H9 (cell line): ENCODE measurements at places on chromosomes 1 and 21. TPM values are rescaled to one million over a fixed set of nuclear protein-coding genes. Genes with fewer than 3 reads are reported as not detected.

NUDC gene
- 118 and 120 TPM in 2 replicates for total RNA-seq

DNA sequence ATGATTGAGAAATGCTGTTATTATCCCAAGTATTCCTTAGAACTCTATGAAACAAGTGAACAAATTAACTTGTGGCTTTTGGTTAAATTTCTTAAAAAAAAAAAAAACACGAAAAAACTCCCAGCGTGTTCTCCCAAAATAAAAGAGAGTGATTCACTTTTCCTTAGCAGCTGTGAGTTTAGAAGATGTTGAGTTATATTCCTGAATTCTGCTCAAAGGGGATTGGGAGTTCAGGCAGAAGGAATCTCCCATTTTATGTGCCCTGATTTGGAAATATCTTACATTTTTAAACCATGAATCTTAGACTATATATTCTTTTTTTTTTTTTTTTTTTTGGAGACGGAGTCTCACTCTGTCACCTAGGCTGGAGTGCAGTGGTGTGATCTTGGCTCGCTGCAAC is 34.3 kb downstream of the SMG7 start:
- no peaks in the 10 kb centered on the region for H3K27me3 ChIP-seq
- DNase-seq: no peak
- no peaks in the 10 kb centered on the region for H3K36me3 ChIP-seq
- no peak overlapping the region for H3K27ac ChIP-seq

CFAP45 gene
- 0.53 and 0.85 TPM in 2 replicates for total RNA-seq

DNA sequence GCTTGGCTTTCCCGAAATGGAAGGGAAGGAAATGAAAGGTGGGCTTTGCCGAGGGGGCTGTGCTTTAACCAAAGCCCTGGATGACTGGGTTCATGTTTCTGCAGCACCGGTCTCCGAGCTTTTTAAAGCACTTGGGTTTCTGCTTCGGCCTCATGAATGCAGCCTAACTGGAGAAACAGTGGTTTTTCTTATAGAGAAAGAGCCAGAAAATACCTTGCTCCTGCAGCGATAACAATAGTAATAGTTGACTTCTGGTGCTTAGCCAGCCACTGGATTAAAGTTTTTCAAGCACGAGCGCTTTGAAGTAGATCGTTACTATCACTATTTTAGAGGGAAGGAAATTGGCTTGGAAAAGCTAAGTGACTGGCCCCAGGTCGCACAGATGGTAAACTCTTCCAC is 500 bp upstream of the DOCK7 start:
- no peak overlapping the region for H3K27ac ChIP-seq

DNA sequence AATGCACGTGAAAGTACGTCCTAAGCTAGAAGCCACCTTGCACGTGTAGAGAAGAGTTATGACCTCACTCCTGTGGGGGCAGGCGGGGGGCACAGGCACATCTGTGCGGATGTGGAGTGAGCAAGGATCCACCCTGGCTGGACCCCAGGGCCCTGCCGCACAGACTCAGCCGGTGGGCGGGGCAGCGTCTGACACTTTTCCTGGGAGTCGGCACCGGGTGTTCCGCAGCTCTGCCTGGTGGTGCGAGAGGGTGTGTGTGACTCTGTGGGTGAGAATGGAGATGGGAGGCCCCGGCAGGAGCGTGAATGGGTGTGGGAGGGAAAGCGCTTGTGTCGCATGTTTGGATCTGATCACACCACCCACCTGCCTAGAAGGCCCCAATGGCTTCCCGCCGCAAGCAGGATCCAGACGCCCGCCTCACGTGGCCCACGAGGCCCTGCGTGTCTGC is 29.5 kb downstream of the RAP1GAP start:
- no peak overlapping the region for H3K4me3 ChIP-seq
- no peaks in the 10 kb centered on the region for H3K36me3 ChIP-seq

CFHR5 gene
- total RNA-seq: not detected in 2 replicates

S100A1 gene
- 1.1 TPM in 1 of 2 replicates, not detected in the other for total RNA-seq

SLC30A7 gene
- 25.6 and 26.6 TPM in 2 replicates for total RNA-seq

GRCh38 chr1:230138561-230139239 is 71.7 kb downstream of the GALNT2 start:
- H3K4me1 ChIP-seq: no peaks in the 10 kb centered on the region; the same call in 1 of the 2 replicates
- H3K4me3 ChIP-seq: no peak overlapping the region
- no peak overlapping the region for H3K27ac ChIP-seq
- DNase-seq: no peak

FMO3 gene
- total RNA-seq: not detected in 2 replicates

NT5C1A gene
- total RNA-seq: not detected in 2 replicates

- peaks cover 20% of the 10 kb centered on the region for H3K4me1 ChIP-seq
- DNase-seq: peak; percentile 95
- H3K27me3 ChIP-seq: no peaks in the 10 kb centered on the region
- H3K4me3 ChIP-seq: peak within 1 kb of the TSS; percentile 80
These were observed at the start of gene ATP13A2 for GRCh38 chr1:17011439-17012307. Gene ATP13A2, minus strand, starts transcription at chr1:17011928. Its CDS starts 190 bp downstream, at chr1:17011738.

DNA sequence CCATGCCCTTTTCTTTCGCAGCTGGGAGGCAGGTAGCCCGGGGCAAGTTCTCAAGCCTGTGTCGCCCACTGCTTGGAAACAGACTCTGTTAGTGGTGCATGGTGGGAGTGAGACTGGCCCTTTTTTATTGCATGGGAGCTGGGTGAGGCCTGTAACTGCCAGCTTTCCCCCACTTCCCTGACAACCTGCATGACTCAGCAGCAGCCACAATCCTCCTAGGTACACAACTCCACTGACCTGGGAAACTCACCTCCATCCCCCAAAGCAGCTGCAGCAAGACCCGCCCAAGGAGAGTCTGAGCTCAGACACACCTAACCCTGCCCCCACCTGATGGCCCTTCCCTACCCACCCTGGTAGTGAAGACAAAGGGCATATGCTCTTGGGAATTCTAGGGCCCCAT is 25.8 kb downstream of the PIGP start:
- H3K36me3 ChIP-seq: no peaks in the 10 kb centered on the region
- no peak for DNase-seq
- no peaks in the 10 kb centered on the region; the same call in 1 of the 2 replicates for H3K27me3 ChIP-seq
- H3K27ac ChIP-seq: no peak overlapping the region
- peaks cover 2% of the 10 kb centered on the region; the same call in 1 of the 2 replicates for H3K4me1 ChIP-seq
- no peak overlapping the region for H3K4me3 ChIP-seq

LRRC8D gene
- 34.7 and 37.2 TPM in 2 replicates for total RNA-seq

NAXE gene
- total RNA-seq: 96.6 and 100 TPM in 2 replicates

INAVA gene
- total RNA-seq: 36.8 and 37.2 TPM in 2 replicates

- H3K4me1 ChIP-seq: no peaks in the 10 kb centered on the region
- H3K4me3 ChIP-seq: 0 out of 3 replicates have a peak overlapping the region, but pooled peaks have one; percentile 5
- H3K27me3 ChIP-seq: no peaks in the 10 kb centered on the region
- DNase-seq: no peak
- no peak overlapping the region for H3K27ac ChIP-seq
These were observed 37.8 kb upstream of the TLR5 start for GRCh38 chr1:223180731-223181321.

GRCh38 chr1:51799372-51799771 is 79.2 kb downstream of the NRDC start:
- H3K27me3 ChIP-seq: no peaks in the 10 kb centered on the region
- DNase-seq: no peak
- H3K4me3 ChIP-seq: no peak overlapping the region

DNA sequence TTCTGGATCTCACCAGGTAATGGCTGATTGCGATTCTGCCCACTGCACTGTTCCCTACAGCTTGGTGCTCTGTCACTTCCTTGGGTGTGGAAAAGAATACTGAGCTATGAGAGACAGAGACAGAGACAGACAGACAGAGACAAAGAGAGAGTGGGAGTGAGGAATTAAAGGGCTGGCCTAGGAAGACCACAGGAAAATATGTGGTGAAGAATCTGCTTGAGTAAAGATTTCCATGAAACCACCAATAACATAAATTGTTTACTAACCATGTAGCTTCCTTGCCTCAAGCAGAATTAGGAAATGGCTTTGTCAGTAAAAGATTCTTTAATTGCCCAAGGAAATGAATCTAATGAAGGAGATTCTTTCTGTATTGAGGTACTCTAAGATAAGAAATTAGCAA is 54.4 kb downstream of the MPZL1 start:
- no peak overlapping the region for H3K27ac ChIP-seq
- no peaks in the 10 kb centered on the region for H3K27me3 ChIP-seq
- peaks cover 67% of the 10 kb centered on the region for H3K36me3 ChIP-seq
- no peak for DNase-seq
- H3K4me3 ChIP-seq: no peak overlapping the region

- H3K4me3 ChIP-seq: no peak overlapping the region
- no peaks in the 10 kb centered on the region for H3K36me3 ChIP-seq
- DNase-seq: no peak
- H3K27ac ChIP-seq: no peak overlapping the region
These were observed 89.8 kb upstream of the GNG12 start for GRCh38 chr1:67923074-67923473.

- DNase-seq: no peak
- H3K27me3 ChIP-seq: no peaks in the 10 kb centered on the region
- H3K27ac ChIP-seq: no peak overlapping the region
- no peak overlapping the region for H3K4me3 ChIP-seq
- no peaks in the 10 kb centered on the region for H3K36me3 ChIP-seq
These were observed 60.0 kb upstream of the FGGY start for GRCh38 chr1:59236721-59237545.

DNA sequence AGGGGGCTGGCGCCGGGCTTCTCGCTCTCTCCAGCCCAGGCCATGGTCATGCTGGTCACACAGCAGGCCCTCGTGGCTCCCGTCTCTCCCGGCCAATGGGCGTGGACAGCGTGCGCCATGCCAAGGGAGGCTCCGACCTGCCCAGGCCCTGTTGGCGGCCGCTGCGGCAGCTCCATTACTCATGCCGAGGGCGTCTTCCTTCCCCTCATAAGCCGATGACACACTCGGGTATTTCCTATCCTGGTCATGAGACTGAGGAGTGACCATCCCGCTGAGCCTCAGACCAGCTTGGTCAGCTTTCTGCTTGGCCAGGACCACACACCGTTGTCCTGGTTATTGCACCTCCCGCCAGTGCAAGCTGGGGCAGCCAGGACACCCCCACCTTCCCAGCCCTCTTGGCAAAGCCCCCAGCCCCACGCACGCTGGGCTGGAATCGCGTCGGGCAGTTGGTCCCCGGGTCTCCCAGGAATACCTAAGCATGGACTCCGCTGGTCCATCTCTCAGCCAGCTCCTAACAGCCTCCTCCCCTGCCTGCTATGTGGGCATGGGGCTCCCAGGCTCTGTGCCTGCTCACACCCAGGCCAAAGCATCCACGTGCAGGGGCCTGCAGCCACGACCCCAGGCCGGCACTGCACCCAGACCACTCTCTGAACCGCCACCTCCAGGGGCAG is 49.8 kb downstream of the ARHGEF16 start:
- H3K36me3 ChIP-seq: no peaks in the 10 kb centered on the region; the same call in 2 of the 3 replicates
- DNase-seq: no peak
- no peak overlapping the region for H3K27ac ChIP-seq
- H3K27me3 ChIP-seq: no peaks in the 10 kb centered on the region
- H3K4me3 ChIP-seq: no peak overlapping the region
- no peaks in the 10 kb centered on the region for H3K4me1 ChIP-seq

SMCP gene
- not detected in 2 replicates for total RNA-seq

DNA sequence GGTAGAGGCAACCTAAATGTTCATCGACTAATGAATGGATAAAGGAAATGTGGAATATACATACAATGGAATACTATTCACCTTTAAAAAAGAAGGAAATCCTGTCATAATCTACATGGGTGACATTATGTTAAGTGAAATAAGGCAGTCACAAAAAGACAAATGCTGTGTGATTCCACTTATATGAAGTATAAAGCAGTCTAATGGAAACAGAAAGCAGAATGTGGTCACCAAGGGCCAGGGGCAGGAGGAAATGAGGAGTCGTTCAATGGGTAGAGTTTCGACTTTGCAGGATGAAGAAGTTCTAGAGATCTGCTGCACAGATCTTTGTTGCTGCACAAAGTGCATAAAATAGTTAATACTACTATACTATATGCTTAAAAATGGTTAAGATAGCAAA is 7.8 kb downstream of the DIPK1A start:
- peaks cover 2% of the 10 kb centered on the region; the same call in 1 of the 2 replicates for H3K4me1 ChIP-seq
- no peaks in the 10 kb centered on the region for H3K36me3 ChIP-seq

DNA sequence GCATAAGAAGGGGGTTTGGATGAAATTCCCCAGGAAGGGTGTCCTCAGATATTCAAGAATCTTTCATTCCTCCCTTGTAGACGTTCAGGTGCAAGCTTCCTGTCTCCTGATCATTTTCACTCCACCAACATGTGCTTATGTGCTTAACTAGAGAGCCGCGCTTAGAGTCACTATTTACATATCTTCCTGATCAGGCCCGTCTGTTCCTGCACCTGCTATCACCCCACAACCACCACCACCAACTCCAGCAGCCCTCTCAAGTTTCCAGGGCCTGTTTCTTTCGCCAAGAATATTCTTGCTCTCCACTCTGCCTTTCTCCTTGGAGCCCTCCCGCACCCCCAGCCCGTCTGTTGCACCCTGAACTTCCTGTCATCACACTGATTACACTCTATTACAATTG is 113.4 kb downstream of the SPSB1 start:
- no peaks in the 10 kb centered on the region for H3K36me3 ChIP-seq
- H3K27me3 ChIP-seq: no peaks in the 10 kb centered on the region
- H3K4me3 ChIP-seq: no peak overlapping the region
- H3K27ac ChIP-seq: no peak overlapping the region
- H3K4me1 ChIP-seq: no peaks in the 10 kb centered on the region
- DNase-seq: no peak

DNA sequence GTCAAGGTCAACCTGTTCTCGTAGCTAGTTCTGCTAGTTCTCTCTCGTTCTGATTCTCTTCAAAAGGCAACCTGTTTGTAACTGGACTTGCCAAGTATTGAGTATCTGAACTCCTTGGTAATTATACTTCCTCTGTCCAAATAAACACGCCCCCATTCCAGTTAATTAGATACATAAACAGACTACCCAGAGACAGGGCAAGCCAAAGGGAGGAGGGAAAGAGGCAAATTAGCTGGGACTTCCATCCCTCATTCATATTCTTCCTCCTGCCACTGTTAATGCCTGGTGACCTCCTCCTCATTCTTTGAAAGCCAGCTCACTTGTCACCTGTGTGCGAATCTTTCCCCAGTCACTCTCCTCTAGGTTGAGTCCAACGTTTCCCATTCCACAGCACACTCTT is 62.9 kb downstream of the LPAR3 start:
- H3K4me1 ChIP-seq: no peaks in the 10 kb centered on the region
- H3K27ac ChIP-seq: no peak overlapping the region
- no peak overlapping the region for H3K4me3 ChIP-seq
- DNase-seq: no peak
- no peaks in the 10 kb centered on the region; the same call in 2 of the 3 replicates for H3K36me3 ChIP-seq

HMCN1 gene
- 2.9 and 3.3 TPM in 2 replicates for total RNA-seq

DNA sequence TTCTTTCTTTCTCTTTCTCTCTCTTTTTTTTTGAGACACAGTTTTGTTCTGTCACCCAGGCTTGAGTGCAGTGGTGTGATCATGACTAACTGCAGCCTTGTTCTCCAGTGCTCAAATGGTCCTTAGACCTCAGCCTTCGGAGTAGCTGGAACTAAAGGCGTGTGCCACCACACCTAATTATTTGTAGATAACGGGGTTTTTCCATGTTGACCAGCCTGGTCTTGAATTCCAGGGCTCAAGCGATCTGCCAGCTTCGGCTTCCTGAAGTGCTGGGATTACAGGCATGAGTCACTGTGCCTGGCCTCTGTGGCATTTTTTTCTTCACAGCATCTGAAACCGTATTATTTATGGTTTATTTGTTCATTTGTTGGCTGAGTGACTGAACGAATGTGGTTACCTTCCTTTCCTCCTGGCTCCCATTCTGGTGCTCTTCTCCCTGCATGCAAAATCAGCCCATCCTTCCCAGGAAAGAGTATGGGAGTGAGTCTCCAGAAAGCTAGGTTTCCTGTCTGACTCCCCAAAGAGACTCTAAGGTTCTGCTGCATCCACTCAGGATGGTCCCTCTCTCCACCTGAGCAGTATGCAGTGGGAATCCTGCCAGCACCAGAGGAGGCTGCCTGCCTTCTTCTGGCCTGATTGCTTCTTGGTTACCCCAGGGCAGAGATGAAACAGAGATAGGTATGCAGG is 155.0 kb upstream of the BEND5 start:
- no peaks in the 10 kb centered on the region for H3K4me1 ChIP-seq
- H3K36me3 ChIP-seq: no peaks in the 10 kb centered on the region
- no peak overlapping the region for H3K4me3 ChIP-seq
- H3K27ac ChIP-seq: no peak overlapping the region
- no peaks in the 10 kb centered on the region for H3K27me3 ChIP-seq
